ENCODE measurements at places on chromosomes 7 and 10.

DNA sequence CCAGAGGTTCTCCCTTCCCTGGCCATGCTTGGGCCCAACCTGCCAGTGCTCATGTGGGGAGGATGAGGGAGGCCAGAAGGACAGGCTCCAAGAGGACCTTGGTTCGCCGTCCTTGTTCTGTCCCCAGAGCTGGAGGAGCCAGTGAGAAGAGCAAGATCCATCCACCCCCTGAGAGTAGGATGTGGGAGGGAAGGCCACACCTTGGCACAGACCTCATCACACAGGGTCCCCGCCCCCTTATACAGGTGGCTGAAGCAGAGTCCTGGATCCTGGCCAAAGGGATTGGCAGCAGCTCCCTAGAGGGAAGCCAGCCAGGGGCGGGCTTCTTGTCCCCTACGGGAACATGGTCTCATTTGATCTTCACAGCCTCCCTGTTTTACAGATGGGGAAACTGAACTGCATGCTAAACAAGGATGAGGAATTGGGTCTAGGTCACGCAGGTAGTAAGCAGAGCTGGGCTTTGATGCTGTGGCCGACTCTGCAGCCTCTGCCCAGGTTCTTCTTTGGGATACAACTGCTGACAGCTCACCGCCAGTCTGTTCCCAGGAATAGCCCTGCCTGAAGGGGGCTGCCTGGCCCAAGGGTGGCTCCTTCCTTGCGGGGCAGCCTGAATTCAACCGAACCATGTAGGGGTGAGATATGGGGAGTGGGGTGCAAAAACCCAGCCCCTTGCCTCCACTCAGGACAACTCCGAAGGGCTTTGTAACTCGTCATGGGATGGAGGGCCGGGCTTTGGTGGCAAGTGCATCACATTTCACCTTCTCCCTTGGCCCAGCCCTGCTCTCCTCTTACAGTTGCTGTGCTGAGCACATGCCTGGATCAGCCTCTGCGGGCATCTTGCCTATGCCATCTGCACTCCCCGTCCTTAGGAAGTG is 62.2 kb upstream of the KDM7A start:
- DNase-seq: no peak

GRCh38 chr10:20903635-20904390 is 6.7 kb upstream of the NEBL start:
- DNase-seq: no peak

DNA sequence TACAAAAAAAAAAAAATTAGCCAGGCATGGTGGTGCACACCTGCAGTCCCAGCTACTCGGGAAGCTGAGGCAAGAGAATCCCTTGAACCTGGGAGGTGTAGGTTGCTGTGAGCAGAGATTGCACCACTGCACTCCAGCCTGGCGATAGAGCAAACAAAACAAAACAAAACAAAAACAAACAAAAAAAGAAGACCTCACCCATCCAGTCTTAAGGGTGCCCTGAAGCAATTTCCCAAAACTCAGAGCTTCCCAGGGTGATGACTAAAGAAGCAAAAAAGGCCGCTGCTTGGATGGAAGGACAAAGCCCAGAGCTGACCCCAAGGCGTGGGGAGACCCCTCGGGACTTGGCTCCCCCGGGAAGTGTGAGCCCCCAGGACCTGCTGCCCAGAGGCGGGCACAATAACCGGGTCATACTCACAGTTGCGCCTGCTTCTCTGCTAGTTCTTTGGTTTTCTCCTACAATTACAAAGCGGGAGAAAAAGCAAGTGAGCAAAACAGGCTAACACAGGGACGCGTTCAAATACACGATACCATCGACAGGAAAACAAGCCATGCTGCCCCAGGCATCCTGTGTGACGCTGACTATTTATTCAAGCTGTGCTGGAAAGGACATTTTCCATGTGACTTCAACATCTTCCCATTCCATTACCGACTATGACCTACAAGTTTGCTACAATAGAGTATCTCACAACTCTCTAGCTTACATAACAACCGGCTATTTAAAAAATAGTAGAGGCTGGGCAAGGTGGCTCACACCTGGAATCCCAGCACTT is 29.9 kb downstream of the PAPOLB start:
- no peak for DNase-seq

GRCh38 chr7:100563809-100564400 is 9.8 kb downstream of the SAP25 start:
- peak; percentile 64 for DNase-seq

DNA sequence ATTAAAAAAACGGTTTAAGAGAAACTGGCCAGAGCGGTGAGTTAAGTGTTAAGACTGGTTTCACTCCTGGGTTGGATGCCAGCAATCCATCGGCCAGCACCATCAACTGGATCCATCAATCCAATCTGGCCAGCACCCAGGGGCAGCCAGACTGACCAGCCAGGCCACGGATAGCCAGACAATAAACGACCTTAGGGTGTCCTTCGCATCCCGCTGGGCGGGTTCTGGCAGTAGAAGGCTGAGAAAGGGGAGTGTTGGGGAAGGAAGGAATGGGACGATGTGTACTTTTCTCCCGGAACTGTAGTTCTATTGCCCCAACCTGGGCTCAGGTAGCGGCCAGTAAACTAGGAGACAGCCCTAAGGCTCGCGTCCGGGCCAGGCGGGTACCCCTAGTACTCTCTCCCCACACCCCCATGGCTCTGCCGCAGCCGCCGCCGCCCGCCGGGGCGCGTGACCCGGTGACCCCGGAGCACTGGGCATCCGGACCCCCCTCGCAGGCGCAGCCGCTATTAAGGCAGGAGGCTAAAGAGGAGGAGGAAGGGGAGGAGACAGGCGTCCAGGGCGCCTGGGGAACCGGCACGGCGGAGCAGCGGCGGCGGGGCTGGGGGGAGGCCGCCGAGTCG is at the start of gene CASD1:
TSS of gene CASD1 (plus strand) at position 546 of the 623 bp plus-strand sequence. CDS start 276 bp downstream, outside the sequence.
- DNase-seq: peak; percentile 23

DNA sequence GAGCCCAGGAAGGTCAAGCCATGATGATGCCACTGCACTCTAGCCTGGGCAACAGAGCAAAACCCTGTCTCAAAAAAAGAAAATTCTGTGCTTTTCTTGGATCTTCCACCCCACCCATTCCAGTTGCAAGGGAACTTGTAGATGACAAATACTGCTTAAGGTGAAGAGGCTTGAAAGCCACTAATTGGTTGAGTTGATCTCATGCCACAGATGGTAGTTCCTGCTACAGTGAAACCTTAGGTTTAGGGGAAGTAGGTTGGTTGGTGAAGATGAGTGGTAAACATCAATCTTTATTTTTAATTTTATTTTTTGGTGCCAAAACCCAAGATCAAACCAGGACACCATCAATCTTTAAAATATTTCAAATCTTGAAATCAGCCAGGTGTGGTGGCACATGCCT is 2.9 kb upstream of the GDI2 start:
- no peak for DNase-seq

DNA sequence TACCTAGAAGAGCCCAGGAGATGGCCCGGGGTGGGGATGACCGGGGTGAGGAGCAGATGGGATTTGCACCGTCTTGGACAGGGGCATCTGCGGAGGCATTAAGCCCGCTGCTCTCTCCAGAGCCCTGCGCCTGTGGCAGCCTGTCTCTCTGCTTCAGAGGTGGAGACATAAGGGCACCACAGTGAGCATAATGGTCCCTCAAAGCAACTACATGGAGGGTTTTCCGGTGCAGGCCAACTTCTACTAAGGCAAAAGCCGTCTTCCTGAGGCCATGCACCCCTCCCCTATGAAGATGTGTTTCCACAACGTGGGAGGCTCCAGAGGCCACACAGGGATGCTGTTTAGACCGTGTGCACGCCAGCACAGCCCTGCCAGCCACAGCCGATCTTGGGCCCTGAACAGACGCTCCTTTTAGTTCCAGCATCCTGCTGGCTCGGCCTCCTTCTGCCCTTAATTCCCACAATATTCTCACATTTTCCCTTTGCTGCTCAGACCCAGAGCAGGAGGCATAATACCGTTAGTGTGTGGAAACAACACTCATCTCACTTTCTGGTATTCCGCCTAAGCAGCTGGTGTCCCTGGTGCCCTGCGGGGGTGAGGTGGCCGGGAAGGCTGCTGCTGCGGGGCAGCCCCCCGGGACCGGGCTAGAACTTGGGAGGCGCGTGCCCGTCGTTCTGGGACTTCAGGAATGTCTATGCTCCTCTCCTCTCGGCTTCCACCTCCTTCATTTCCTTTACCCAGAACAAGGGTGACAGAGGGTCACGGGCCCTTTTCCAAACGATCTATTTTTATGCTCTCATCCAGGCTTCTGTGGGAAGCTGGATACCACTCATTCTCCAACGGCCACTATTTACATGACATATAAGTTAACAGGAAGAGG is 266.9 kb downstream of the TNS3 start:
- no peak for DNase-seq

GRCh38 chr7:108374899-108375298 is 81.3 kb downstream of the NRCAM start:
- DNase-seq: no peak

- DNase-seq: no peak
Measured at GRCh38 chr10:61304746-61305145, 148.4 kb downstream of the TMEM26 start.

DNA sequence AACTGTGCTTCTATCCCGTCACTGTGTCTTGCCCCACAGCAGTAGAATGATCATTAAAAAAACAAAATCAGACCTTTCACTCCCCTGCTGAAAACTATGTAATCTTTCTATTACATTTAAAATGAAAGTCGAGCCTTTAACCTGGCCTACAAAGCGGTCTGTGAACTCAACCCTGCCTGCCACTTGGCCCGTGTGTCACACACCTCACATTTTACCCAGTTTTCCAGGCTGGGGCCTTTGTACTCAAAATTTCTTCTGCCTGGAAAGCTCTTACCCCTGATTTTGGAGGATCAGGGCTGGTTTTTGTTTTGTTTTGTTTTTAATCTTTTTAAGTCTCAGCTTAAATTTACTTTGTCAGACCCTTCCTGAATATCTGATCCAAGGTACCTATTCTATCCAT is 82.1 kb downstream of the UBE2H start:
- no peak for DNase-seq

DNA sequence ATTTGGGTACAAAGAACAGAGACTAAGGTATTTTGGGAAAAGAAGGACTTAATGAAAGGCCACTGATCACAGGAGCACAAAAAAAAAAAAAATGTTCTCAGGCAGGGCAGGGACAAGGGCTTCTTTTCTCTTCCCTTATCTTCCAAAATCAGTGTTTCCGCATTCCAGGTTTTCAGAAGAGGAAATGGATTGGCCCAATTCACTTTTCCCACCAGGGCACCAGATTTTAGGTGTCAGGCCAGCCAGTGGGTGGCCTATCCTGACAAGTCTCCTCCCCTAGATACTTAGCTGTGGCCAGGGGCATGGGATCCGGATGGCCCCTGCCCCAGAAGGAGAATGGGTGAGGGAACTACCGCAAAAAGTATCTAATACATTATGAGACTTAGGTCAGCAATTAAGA is 88.9 kb upstream of the WAC start:
- DNase-seq: no peak

GRCh38 chr10:112208997-112209396 is 25.4 kb upstream of the GPAM start:
- DNase-seq: no peak

DNA sequence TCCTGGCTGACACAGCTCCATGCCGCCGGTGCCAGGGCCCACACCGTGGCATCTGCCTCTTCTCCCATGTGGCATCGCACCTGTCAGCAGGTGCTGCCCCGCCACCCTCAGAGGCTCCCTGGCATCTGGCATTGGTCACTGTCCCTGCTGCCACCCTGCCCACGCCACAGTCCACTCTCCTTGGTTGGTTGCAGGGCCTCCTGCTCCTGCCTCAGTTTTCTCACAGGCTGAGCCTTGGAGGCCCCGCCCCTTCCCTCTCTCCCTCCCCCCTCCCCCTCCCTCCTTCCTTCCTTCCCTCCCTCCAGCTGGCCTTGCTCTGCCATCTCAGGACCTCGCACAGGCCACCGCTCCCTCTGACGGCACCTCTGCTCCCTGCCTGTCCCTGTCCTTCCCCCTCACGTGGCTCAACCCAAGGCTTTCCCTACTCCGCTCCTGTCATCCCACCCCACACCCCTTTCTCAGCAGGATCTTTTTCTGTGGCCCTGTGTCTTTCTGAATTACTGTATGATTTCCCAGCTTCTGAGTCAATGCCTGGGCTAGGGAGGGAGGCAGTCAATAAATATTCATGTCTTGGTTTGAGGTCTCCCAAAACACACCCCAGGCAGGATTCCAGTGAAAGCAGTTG is 87.4 kb downstream of the INPP5A start:
- no peak for DNase-seq

DNA sequence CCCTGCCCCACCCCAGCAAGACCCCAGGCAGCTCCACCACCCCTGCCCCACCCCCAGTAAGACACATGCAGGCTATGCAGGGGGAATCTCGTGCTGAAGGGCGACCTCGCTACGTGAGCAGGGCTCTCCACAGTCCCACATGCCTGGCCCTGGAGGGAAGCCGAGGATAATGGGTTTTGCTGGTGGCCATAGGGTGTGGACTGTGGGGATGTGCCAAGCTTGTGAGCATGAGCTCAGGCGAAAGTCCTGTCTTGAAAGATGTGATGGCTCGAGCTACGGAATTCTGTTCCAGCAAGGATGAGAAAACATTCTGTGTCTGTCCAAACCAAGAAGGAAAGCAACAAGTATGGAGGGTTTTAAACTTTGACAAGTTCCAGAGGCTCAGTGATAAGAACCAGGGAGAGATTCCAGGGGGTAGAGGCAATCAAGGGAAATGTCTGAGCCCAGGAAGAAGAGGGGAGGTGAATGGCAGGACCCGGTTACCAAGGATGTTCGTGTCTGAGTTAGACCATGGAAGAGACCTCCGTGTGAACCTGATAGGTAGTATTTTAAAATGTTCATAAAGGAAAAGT is 63.1 kb downstream of the PYROXD2 start:
- no peak for DNase-seq

DNA sequence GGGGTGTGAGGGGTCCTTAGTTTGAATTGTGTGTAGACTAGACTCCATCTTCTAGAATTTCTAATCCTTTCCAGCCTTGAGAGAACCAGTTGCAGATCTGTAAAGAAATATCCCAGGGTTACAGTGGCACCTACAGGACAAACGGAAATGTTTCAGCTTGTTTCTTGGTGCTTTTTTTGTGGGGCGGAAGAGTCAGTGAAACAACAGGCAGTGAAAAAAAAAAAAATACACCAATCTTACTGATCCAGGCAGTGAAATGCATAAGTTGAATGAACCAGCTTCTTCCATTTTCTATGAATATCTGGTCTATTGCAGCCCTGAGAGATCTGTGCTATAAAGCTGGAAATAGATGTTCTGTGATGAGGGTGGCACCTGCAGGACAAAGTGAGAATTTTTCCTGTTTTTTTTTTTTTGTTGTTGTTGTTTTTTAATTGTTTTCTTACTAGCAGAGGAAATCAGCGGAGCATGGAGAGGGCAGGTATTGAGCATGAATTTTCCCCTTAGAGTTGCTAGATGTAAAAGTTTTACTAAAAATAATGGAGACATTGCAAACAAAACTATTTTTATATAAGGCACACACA is 81.9 kb upstream of the DYNC1I1 start:
- DNase-seq: no peak

Measured in stimulated activated CD8-positive, alpha-beta memory T cell treated with anti-CD3 and anti-CD28 coated beads, Interleukin-4, amount 100 ng/mL, for 4 hours (primary cell).